ENCODE measurements at places on chromosomes 7 and 10.

- no peak for DNase-seq
Observed at GRCh38 chr10:70317272-70317942, 33.6 kb upstream of the NPFFR1 start.

- DNase-seq = peak; percentile 69
Observed at GRCh38 chr10:125025341-125025740, 83.4 kb downstream of the ZRANB1 start.

- no peak for DNase-seq
Observed at GRCh38 chr7:146255609-146256008, 139.0 kb downstream of the CNTNAP2 start.

DNA sequence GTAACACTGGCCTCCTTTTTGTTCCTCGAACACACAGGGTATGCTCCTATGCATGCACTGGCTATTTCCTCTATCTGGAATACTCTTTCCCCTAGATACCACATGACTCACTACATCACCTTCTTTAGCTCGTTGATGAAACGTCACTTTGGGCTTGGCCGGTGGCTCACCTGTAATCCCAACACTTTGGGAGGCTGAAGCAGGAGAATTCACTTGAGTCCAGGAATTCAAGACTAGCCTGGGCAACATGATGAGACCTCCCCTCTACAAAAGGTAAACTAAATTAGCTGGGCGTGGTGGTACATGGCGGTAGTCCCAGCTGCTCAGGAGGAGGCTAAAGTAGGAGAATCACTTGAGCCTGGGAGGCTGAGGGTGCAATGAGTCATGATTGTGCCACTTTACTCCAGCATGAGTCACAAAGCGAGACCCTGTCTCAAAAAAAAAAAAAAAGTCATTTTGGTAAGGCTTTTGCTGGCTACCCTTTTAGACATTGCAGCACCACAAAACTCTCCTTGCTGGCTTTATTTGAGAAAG, 14.5 kb downstream of the ANKIB1 start:
- peak; percentile 29 for DNase-seq

DNA sequence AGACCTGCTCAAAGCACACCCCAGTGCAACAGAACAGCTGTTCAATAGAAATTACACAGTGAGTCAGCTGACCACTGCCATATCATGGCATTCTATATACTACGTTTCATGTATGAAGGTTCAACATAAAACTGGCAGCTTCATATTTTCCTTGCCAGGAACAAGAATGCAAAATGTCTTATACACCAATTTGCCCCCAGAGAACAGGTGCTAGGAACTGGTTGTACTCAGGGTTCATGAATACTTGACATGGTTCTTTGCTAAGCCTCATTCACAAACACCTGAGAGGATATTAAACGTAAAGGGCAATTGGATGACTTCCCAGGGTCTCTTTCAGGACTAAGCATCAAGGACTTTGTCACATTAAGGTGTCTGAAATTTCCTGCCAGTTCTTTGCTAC, 6.9 kb downstream of the MYOF start:
- DNase-seq = no peak

DNA sequence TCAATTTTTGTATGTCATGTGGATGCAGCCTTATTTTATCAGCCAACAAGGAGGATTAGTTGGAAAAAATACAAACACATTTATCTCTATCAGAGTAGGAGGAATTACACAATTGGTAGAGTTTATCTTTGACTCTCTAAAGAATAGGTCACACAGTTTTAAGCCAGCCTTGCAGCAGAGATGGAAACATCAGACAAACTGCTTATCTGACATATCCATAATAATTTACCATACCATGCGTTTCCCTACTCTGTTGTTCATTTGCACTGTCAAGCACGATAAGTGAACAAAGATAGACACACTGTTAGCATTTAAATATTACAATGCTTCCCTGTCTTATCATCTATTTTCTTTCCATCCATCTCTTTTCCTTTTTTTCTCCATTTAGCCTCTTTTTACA, 283.7 kb upstream of the SMIM30 start:
- DNase-seq = no peak

- no peak for DNase-seq
Observed at GRCh38 chr7:36469236-36469635, 79.6 kb downstream of the ANLN start.

- DNase-seq = no peak
Observed at GRCh38 chr7:25084821-25085220, 40.2 kb downstream of the CYCS start.

- DNase-seq = no peak
Observed at GRCh38 chr10:18615618-18616017, 35.8 kb downstream of the NSUN6 start.

- no peak for DNase-seq
Observed at GRCh38 chr10:100551196-100551595, 15.5 kb downstream of the HIF1AN start.

DNA sequence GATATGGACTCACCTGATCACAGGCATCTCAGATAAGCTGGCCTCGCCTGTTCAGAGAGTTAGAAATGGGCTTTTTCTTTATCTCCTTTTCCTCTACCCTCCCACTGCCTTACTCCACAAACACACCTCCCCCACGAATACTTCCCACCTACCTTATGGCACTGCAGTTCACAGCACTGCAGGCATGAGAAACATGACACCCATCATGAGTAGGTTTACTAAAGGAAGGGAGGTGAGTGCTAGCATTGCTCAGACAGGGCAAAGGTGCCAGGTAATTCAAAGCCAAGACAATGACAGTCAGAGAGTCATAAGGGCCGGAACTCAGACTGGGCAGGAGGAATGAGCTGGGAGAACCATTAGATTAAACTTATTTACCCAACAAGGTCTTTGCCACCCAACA, 220.6 kb downstream of the FAM107B start:
- DNase-seq = no peak

DNA sequence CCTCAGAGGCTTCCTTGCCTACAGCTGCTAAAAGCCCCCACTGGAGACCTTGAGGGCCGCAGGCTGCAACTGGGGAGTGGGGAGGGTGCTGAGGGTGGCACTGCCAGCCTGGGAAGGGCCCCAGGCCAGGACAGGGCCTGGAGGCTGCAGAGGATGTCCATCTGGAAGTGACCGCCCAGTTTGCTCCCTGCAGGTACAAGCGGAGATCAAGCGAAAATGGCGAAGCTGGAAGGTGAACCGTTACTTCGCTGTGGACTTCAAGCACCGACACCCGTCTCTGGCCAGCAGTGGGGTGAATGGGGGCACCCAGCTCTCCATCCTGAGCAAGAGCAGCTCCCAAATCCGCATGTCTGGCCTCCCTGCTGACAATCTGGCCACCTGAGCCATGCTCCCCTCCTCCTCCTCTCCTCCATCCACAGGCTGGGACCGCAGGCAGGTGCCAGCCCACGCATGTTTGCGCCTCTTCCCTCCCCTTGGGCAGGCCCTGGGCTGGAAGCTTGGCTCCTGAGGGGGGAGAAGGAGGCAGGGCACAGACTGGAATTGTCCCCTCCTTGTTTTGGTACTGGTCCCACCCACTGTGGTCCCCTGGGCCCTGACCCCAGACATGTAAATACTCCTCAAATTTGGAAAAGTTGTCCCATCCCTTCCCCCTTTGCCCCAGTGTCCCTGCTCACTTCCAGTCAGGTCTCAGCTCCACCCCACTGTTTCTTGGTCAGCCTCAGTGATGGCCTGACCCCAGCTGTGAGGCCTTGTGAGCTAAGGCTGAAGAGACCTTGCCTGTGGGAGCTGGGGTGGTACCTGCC, 54.4 kb downstream of the ADCYAP1R1 start:
- no peak for DNase-seq

DNA sequence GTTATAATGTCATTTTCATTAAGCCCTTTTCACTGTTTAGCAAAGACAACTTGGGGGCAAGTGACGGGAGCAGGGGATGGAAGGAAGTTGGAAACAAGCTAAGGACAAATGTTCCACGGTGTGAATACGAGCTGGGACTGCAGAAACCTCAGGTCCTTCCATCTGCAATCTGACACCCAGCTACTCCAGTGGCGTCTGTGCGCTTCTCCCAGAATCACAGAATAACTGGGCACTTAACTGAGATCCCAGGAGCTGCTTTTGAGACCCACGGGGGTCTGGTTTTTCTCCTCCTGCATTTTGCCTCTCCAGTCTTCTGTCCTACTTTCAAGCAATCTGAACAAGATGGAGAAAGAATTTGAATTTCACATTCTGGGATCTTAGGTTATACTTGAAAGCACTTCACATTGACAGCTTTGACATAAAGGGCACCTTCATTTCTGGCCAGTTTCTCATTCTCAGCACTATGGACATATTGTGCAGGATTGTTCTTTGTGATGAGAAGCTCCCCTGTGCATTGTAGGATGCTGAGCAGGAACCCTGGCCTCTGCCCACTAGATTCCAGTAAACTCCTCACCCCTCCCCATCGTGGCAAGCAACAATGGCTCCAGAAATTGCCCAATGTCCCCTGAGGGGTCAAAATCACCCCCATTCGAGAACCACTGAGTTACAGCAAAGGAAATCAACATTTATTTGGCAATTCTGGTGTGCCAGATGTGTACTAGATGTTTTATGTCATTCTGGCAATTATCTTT, 194.1 kb downstream of the CACNB2 start:
- peak; percentile 18 for DNase-seq

DNA sequence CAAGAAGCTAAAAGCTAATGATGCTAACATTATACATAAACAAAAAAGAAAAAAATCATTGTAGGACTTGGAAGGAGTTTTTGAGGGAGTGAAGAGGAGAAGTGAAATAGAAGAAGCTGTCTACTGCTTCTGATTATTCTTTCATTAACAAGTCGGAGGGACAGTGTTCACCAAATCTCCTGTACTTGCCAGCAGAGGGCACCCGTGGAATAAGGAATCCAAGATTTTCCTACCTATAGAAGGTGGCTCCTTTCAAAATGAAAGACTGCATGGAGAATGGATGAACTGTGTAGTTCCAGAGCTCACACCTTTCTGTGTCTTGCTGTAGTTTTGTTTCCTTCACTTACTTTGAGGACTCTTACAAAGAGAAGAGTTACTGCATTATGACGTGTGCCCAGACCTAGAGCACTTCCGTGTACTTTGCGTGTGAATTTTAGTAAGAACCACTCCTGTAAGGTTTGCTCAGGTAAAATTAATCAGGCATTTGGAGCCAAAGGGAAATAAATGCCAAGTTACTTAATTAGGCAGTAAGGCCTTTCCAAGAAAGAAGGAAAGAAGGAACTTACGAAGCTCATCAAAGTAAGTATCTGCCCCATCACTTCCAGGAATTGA, 145.1 kb downstream of the SEMA3D start:
- DNase-seq = peak; percentile 69

GRCh38 chr7:105126436-105126975, 112.5 kb downstream of the KMT2E start:
- DNase-seq = peak; percentile 30

- DNase-seq = no peak
Observed at GRCh38 chr10:110363572-110364411, 59.1 kb upstream of the SMNDC1 start.

- no peak for DNase-seq
Observed at GRCh38 chr7:77413128-77413527, 3.0 kb downstream of the GSAP start.

DNA sequence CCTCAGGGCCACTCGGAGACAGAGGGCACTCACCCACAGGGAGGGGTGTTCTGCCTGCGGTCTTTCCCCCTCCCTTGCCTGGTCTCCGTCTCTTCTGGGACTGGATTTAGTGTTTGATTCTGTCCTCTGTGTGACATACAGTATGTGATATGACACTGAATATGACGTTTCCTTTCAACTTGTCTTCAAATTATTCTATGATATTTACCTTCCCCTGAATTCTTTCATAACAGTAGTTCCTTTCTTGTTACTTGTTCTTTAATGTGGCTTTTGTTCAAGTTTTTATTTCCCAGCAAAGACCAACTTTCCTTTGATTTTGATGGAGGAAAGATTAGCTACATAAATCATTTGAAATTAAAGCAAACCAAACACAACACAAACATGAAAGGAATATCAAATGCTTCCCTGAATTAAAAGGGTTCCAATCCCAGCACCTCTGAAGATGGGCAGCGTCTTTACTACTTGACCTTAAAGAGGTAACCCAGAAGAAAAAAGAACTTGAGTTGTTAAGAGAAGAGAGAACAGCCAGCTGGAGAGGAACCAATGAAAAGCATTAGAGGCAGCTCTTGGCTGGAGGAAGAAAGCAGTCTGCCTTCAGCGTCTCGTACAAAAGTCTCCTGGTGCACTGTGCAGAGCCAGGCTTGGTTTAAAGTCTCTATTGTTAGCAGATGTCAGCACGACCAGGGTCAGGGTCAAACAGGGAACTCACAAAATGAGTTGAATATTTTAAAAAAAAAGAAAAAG, 18.3 kb upstream of the RHEB start:
- peak; percentile 18 for DNase-seq

GRCh38 chr10:100509241-100509840, 10.3 kb downstream of the SEC31B start:
- DNase-seq = no peak

- DNase-seq = no peak
Observed at GRCh38 chr7:156167417-156167807, 355.1 kb upstream of the SHH start.

DNA sequence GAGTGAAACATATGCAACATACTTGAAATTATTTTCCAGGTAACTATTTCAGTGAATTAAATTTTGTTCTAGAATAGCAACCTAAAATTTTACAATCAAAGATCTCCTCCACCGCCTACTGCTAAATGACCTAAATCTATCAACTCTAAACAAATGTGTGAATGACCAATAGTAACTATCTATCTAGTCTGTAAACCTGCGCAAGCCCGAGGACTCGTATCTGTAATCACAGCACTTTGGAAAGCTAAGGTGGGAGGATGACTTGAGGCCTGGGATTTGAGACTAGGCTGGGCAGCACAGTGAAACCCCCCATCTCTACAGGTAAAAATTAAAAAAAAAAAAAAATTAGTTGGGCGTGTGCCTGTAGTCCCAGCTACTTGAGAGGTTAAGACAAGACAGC, 83.0 kb downstream of the NEBL start:
- DNase-seq = no peak

GRCh38 chr10:103799341-103799740, 56.0 kb downstream of the SH3PXD2A start:
- DNase-seq = no peak

- peak; percentile 96 for DNase-seq
Observed at GRCh38 chr7:130891254-130892094, 157.5 kb upstream of the KLF14 start.

DNA sequence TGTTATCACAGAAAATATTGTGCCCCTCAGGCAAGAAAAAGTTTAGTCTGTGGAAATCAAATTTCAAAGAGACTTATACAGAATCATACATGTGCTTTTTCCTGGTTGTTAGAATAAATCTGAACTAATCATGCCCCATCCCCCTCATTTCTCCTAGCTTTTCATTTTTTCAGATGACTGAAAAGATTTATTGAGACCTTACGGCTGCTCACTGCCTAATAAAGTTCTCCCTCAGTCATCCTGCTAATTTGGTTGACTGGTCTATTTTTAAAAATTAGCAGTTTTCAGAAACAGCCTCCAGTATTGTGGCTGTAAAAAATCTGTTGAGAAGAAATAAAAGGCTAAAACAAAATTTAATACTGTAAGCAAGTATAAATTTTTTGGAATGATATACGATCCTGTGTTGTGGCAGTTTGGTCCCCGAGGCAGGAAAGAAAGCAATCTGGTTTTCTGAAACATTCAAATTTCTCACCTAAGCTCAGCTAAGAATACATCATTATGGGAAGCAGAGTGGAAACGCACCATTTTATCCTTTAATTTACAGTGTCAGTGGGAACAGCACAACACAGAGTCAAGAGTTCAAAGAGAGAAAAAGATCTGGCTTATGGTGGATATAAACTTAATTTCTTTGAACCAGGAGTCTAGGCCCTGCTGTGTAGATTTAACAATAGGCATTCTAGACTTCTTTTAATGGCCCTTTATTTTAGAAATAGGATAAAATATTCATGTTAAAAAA, 144.4 kb downstream of the KCND2 start:
- no peak for DNase-seq
